ENCODE measurements at places on chromosomes 1 and 21.
A peak's percentile ranks its signal among the peaks of the same experiment; 100 is the strongest.

- no peak for DNase-seq
Observed at GRCh38 chr1:230618537-230618936, 23.7 kb upstream of the COG2 start.

- DNase-seq, result no peak
Observed at GRCh38 chr1:17209430-17209829, 4.5 kb downstream of the PADI1 start.

GRCh38 chr1:212712451-212713303 is 13.0 kb upstream of the BATF3 start:
- DNase-seq, result peak; percentile 10

DNA sequence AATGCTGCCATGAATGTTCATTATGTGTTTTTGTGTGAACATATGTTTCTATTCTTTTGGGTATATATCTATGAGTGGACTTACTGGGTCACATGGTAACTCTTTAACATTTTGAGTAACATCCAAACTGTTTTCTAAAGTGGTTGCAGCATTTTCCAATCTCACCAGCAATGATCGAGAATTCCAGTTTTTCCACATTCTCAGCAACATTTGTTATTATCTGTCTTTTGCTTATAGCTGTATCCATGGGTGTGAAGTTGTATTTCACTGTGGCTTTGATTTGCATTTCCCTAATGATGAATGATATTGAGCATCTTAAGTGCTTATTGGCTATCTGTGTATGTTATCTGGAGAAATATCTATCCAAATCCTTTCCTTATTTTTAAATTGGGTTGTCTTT is 89.2 kb upstream of the SLFNL1 start:
- DNase-seq, result no peak

DNA sequence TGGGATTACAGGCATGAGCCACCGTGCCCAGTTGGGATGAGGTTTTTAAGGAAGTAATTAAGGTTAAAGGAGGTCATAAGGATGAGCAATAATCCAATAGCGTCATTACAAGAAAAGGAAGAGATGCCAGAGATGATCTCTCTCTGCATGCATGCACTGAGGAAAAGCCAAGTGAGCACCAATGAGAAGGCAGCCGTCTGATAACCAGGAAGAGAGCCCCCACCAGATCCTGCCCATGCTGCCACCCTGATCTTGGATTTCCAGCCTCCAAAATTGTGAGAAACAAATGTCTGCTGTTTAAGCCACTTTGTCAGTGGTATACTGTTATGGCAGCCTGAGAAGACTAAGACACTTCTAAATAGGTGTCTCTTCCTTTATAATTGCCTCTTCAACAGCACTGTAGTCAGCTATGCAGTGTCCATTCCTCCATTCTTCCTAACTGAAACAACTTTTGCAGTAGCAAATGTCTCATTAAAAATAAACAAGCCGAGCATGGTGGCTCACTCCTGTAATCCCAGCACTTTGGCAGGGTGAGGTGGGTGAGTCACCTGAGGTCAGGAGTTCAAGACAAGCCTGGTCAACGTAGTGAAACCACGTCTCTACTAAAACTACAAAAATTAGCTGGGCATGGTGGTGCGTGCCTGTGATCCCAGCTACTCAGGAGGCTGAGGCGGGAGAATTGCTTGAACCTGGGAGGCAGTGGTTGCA is 216.2 kb upstream of the RUNX1 start:
- no peak for DNase-seq

- DNase-seq, result no peak
Observed at GRCh38 chr21:22189278-22189677, 1191.1 kb downstream of the NCAM2 start.

GRCh38 chr1:92840600-92840999 is 8.8 kb downstream of the RPL5 start:
- DNase-seq, result no peak

DNA sequence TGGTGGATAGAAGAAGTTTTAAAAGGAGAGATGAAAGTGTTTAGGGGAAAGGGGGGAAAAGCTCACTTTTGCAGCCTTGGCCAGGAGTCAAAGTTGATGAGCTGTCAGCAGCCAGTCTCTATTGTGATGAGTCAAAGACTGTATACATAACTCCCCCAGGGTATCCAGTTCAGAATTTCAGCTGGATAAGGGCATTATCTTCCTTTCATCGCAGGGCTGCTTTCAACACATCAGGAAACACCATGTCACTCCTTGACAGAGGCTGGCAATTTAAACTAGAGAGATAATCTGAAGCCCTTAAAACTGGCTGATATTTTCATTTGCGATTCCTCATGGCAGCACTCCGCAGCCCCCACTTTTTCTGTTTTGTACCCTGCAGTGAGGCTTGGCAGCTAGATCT is 328.5 kb downstream of the TBX15 start:
- no peak for DNase-seq

DNA sequence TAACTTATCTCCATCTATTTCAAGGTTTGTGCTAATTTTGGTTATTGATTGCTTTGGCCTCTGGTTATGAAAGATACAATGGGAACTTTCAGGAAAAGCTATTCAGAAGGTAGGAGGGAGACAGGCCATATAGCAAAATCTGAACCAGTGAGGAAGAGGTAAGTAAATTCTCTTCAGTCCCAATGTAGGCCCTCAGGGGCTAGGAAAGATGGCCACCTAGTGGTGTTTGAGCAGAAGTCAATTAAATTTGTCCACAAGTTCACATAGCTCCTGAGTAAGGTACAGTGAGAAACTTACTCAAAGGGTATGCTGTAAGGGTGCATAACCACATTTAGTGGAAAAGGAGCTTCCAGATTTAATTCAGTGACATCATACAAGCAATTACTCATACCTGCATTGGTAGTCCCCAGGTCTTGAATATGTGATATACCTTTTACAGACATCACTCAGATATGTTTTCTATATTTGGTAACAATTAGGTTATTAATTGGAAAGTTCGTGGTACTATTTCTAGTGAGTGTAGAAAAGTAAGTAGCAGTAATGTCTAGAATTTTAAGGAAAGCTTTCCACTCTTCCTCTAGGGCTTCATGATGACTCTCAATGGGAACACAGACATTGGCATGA is 21.4 kb upstream of the FMO1 start:
- peak; percentile 49 for DNase-seq

GRCh38 chr1:153945131-153945794 is 1.3 kb downstream of the DENND4B start:
- peak; percentile 80 for DNase-seq

- DNase-seq, result no peak
Observed at GRCh38 chr1:200493344-200493743, 83.5 kb upstream of the ZNF281 start.

DNA sequence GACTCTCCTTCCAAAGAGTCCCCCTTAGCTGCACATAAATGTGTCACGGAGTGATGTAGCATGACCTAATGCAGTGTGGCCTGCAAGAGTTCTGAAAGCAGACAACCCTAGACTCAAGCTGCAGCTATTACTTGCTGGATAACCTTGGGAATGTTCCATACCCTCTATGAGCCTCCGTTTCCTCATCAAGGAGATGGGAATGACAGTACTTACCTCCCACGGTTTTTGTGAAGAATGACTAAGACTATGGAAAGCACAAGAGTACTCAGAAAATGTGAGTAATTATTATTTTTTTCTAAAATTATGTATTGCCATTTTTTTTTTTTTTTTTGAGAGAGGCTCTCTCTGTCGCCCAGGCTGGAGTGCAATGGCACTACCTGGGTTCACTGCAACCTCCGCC is 3.0 kb downstream of the TTC39A start:
- no peak for DNase-seq

- peak; percentile 55 for DNase-seq
Observed at GRCh38 chr1:921011-921837, 2.5 kb upstream of the SAMD11 start.

DNA sequence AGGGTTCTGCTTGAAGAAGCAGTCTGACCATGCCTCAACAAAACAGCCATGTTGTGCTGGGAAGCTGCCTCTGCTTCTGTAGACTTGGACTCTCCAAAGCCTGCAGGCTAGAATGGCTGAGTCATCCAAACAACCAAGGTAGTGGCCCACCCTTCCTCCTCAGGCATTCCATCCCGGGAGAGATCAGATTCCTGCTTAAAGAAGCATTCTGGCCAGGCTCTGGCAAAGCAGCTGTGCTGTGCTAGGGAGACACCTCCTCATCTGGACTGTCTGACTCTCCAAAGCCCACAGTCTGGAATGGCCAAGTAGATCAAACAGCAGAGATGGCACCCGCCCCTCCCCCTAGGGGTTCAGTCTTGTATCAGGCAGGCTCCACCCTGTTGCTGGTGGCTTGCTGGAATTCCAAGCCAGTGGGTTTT is 38.3 kb upstream of the F3 start:
- DNase-seq, result no peak

- no peak for DNase-seq
Observed at GRCh38 chr1:12251442-12251841, 21.6 kb downstream of the VPS13D start.

DNA sequence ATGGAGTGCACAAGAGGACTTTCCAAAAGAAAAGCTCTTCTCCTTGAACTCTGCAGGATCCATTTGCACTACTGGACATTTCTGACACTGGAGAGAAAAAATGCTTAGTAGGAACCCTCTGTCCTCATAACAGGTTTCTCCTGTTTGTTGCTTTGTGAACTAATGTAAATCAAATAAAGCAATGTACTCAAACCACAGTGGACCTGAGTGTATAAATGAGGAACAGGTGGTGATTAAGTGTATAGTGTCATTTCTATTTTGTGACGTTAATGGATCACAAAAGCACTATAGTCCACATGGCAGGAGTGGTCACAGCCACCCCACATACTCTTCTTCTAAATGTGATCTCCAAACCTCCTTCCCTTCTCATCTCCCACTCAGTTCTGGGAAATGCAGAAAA is 268.4 kb upstream of the DUSP10 start:
- no peak for DNase-seq

- DNase-seq, result no peak
Observed at GRCh38 chr1:224282140-224282539, 47.8 kb downstream of the NVL start.

- DNase-seq, result peak; percentile 51
Observed at GRCh38 chr1:248622570-248623001, 12.3 kb downstream of the OR2T11 start.

DNA sequence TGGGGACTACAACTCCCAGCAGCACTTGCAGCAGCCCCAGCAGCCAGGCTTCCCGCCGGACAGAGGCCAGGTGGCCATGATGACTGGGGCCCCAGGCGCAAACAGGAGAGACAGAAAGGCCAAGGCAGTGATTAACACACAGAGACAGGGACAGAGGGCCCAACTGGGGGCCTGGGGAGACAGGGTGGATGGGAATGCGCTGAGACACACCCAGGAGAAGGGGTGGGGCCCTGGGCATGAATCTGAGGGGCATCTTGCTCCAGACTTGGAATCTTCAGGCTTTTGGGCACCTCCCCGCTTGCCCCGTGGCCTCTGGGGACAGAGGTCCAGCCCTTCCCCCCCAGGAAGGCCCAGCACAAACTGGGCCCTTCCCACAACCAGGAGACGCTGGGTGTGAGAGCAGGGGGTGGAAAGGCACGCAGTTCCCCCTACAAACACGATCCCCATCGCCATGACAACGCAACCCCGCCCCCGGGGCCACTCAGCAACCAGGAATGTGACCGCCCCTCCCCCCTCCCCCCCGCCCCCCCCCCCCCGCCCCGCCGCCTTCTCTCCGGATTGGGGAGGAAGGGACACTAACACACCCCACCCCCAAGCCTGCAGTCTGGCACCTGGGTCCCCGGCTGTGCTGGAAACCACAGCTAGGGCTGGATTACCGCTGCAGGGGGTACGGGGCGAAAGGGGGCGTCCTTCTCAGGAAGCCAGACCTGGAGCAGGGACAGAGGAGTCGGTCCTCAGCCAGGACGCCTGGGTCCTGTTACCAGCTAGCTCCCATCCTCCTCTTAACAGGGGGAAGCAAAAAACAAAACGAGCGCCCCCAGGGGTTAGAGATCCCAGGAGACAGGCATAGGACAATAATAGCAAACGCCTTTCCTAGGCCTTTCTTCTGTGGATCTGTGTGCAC is 4.5 kb downstream of the HDGF start:
- DNase-seq, result peak; percentile 68

- DNase-seq, result peak; percentile 37
Observed at GRCh38 chr1:214637722-214638458, 34.9 kb downstream of the CENPF start.

GRCh38 chr1:7014640-7014930 is 229.3 kb downstream of the CAMTA1 start:
- DNase-seq, result no peak

GRCh38 chr1:44078104-44078503 is 40.5 kb upstream of the KLF17 start:
- DNase-seq, result no peak

DNA sequence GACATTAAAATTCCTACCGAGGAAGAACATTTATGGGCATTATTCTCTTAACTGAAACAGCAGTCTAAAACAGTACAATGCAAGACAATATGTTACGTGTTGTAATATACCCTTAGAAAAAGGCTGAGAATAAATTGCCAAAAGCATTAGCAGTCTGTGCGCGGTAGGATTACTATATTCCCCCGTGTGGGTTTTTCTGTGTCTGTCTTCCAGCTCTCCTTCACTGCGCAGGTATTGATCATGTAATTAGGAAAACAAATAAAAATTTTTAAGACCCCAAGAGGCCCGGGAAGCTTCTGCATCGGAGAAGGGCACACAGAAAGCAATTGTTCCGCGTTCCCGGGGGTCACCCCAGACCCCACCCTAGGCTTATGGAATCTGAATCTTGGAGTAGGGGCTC is 68.8 kb downstream of the FBXO2 start:
- DNase-seq, result no peak

- DNase-seq, result no peak
Observed at GRCh38 chr1:119467857-119468668, 38.9 kb upstream of the HSD3B1 start.

GRCh38 chr1:198630863-198631262 is 8.0 kb upstream of the PTPRC start:
- DNase-seq, result no peak

GRCh38 chr21:32523988-32524719 is 61.2 kb downstream of the TCP10L start:
- no peak for DNase-seq

- no peak for DNase-seq
Observed at GRCh38 chr1:2466958-2467554, 9.0 kb upstream of the PLCH2 start.

DNA sequence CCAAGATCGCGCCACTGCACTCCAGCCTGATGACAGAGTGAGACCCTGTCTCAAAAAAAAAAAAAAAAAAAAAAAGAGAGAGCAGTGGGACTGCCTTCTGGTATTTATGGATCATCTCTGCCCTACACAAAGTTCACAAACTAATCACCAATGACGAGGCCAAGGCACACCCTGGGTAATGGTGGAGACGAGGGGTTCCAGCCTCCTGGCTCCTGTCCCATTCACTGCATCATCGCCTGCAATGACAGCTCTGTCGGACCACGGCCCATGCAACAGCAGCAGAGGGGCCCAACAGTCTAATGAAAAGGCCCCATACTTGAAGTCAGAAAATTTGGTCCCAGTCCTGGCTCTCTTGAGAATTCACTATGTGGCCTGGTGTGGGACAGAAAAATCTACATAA is 2.9 kb upstream of the BTG2 start:
- DNase-seq, result no peak

DNA sequence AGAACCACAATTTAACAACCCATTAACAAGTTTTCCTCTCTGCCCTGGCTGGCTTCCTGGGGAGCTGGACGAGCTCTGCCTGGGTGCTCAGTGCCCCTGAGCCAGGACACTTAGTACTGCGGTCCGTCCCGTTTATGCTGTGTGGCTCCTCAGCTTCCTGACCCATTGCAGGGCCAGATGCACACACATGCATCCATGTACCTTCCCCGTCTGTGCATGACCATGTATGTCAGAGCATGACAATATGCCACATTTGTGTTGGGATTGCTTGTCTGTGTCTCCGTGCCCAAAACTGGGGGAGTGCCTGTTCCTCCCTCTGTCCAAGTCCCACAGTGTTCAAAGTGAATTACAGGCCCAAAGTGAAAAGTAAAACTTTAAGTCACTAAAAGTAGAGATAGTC is 9.7 kb upstream of the TFF3 start:
- no peak for DNase-seq
